ENCODE measurements at places on chromosomes 5 and 9. TPM values are rescaled to one million over a fixed set of nuclear protein-coding genes. Genes with fewer than 3 reads are reported as not detected.

MARCOL gene
- total RNA-seq, result not detected

DNA sequence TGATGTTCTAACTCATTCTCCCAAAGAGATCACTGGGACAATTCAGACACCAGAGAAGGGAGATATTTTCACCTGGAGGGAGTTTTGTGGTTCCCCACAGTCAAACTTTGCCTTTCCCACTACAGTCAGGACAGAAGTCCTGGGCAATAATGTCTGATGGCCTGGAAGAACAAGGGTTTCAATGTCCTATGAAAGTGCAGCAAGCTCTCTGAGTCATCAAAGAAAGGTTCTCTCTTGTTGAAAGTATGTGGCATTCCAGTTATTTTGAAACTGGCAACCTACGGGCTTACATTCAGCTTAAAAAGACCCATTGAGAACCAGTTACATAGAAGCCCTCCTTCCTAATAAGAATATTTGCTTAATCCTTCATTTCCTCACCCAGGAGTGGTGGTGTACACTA is 103.9 kb downstream of the INSYN2B start:
- DNase-seq, result no peak

GRCh38 chr9:26950521-26950920 is 3.5 kb upstream of the PLAA start:
- DNase-seq, result no peak

GRCh38 chr9:82149501-82149946 is 161.0 kb downstream of the SPATA31D1 start:
- no peak for DNase-seq

- DNase-seq, result no peak
These were observed 169.6 kb downstream of the SLC24A2 start for GRCh38 chr9:19619221-19619620.

GRCh38 chr5:103375863-103376591 is 117.5 kb downstream of the MACIR start:
- DNase-seq, result no peak

DNA sequence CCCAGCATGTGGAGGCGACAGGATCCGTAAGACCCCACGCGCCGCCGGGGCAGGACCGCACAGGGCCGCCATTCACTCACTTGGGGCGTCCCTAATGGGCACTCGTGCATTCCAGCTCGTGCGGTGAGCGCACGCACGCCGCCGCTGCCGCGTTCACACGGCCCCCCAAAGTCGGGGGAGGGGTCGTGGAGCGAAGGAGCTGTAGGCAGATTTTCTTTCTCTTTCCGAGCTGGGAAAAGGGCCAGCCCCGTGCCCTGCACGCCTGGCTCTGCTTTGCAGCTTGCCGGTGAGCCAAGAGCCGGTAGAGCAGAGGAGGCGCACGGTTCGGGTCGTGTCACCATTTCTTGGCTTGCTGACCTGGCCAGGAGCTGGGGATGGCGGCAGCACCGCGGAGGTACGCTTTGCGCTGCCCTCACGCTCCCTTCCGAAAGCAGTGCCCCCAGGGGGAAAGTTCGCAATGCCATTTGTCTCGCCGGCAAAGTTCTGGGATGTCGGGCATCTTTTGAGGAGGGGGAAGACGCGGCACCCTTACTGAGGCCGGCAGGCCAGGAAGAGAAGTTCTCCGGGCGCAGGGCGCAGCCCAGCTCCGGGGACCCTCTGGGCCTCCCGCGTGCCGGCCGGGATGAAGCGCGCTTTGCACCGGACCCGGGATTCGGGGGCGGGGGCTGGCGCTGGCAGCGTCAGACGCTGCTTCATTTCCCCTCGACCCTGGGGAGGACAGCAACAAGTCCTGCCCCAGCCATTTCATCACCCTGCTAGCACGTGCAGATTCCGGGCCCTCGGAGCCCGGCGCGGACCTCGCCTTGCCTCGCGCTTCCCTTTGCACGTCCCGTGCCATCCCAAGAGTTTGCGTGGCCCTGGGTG is 898 bp downstream of the STC2 start:
- no peak for DNase-seq

- DNase-seq, result no peak
These were observed 170.9 kb upstream of the STK32A start for GRCh38 chr5:147063943-147064342.

DNA sequence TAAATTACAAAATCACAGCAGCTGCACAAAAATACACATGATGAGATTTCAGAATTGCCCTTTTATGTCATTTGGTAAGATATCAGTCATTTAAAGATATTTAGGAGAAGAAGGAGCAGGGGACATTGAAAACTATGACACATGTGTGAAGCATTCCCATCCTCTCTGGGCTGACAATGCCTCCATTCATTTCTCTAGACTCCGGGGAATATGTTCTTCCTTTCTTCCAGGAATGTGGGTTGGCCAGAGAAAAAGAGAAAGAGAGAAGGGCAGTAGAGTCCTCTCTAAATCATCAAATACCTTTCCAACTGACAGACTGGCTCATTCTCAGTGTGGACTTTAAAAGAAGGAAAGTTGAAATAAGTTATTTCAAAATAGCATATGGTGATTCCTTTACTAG is 205.6 kb upstream of the ADAMTSL1 start:
- no peak for DNase-seq
